Stimulated activated CD4-positive, alpha-beta T cell treated with anti-CD3 and anti-CD28 coated beads, Interleukin-2, amount 100 ng/mL, for 48 hours (primary cell): ENCODE measurements at places on chromosomes 13 and 19.

- DNase-seq: no peak
These were observed 301.6 kb downstream of the SLITRK6 start for GRCh38 chr13:85497652-85498051.

GRCh38 chr19:45217193-45217956, 27.8 kb downstream of the EXOC3L2 start:
- no peak for DNase-seq

GRCh38 chr13:112837371-112838037, 131.5 kb upstream of the MCF2L start:
- DNase-seq: no peak

GRCh38 chr13:76885203-76886004, 801 bp downstream of the KCTD12 start:
- DNase-seq: peak; percentile 48

DNA sequence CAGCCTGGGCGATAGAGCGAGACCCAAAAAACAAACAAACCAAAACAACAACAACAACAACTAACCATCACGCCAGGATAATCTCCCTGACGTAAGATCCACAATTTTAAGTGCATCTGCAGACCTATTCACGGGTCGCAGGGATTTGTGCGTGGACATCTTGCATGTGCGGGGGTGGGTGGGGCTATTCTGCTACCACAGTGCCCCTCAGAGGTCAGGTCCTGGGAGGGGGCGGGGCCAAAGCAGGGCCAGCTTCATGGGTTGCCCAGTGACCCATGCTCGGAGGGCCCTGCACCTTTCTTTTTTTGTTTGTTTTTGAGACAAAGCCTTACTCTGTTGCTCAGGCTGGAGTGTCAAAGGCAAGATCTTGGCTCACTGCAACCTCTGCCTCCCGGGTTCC, 2.6 kb upstream of the CDC42EP5 start:
- no peak for DNase-seq

DNA sequence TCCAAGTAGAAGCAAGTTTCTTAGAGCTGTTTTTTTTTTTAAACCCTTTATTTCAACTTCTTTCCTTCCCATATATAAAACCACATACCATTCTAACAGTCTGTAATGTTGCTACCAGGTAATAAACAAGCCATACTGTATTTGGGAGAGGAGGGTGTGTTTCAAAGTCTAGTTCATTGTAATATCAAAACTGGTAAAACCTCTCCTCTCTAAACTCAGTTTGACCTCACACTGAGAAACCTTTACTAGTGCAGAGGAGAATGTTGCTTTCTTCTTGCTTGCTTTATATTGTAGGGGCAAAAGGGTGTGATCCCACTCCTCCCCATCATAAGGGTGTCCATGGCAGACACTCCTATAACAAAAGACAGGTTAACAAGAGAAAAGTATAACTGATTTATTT, 155.1 kb downstream of the GGACT start:
- DNase-seq: no peak

GRCh38 chr13:33285420-33286124, at the start of gene STARD13:
STARD13 (minus strand) TSS chr13:33285755; CDS start chr13:33285638, 117 bp downstream.
- DNase-seq: peak; percentile 4

GRCh38 chr19:57664269-57665127, 4.2 kb upstream of the ZSCAN4 start:
- DNase-seq: no peak

DNA sequence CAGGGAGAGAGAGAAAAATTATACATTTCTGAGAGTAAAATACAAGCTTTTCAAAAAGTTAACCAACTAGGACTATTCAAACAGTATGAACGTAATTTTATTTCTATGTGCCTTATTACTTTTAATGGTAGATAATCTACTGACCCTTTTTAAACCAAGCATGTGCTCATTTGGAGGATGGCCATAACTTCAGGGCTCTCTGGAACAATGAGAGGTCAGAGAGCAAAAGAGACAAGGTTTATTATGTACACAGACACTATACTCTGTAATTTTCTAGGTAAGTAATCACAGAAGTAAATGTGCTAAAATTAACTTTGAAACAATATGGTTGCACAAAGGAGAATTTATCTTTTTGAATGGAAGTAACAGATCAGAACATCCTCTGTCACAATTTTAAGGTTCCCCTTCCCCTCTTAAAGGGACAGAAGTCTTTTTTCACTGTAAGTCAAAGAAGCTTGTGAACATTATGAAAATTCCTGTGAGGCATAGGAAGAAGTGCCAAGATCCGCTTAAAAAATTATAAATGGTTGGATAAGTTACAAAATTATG, 1.0 kb downstream of the POSTN start:
- DNase-seq: no peak

DNA sequence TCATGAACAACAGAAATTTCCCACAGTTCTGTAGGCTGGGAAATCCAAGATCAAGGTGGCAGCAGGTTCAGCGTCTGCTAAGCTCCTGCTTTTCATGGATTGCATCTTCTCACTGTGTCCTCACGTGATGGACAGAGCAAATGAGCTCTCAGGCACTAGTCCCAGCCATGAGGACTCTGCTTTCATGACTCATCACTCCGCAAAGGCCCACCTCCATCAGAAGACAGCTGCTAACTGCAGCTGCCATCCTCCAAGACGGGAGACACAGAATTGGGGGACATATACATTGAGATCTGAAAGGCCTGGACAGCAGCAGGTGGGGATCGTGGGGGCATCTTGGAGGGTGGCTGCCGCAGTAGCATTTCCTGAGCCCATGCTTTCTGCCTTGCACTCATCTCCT, 44.4 kb upstream of the SPATA13 start:
- no peak for DNase-seq

- DNase-seq: no peak
These were observed 8.6 kb upstream of the PIK3R2 start for GRCh38 chr19:18144361-18144760.

- DNase-seq: no peak
These were observed 299.0 kb downstream of the KLF12 start for GRCh38 chr13:73835138-73835721.

DNA sequence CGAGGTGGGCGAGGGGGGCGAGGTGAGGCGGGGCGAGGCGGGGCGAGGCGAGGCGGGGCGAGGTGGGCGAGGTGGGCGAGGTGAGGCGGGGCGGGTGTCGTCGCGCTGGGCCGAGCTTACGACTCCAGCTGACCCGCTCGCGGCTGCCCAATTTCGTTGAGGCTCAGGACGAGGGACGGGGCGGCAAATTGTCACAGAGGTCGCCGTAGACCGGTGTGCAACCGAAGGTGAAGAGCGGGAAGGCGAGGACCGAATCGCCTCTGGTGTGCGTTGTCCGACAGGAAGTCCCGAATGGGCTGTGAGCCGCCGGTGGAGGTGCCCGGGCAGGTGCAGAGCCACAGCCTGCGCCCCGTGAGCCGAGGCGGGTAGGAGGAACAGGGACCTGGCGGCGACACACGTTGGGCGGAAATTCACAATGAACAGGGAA, at the start of gene LACC1:
LACC1 (plus strand) TSS at position 150 of the 427 bp plus-strand sequence. CDS start 1,082 bp downstream, outside the sequence.
- peak; percentile 24 for DNase-seq

- peak; percentile 6 for DNase-seq
These were observed 7.8 kb downstream of the ZNF600 start for GRCh38 chr19:52778811-52779210.

GRCh38 chr13:35213911-35214310, 262.6 kb downstream of the MAB21L1 start:
- no peak for DNase-seq

- DNase-seq: no peak
These were observed 43.8 kb downstream of the SPRY2 start for GRCh38 chr13:80297094-80297493.

GRCh38 chr19:10452726-10453618, 32.6 kb downstream of the PDE4A start:
- DNase-seq: no peak

DNA sequence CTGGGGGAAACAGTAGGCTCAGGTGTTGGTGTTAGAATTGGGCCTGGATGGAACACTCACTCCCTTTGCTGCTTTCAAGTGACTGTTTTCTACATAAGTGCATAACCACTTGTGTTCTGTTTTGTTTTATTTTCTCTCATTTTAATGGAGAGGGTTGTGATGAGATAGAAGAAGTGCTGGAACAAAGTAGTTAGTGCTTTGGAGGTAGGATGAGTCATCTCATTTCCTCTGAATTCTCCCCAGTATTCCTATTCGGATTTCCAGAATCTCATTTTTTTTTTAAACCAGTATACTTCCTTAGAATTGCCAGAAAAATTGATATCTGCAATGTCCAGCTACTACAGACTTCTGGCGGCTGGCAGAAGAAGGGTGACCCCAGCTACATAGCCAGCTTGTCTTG, 575.9 kb downstream of the MYO16 start:
- no peak for DNase-seq

- no peak for DNase-seq
These were observed 5.2 kb downstream of the DOCK9 start for GRCh38 chr13:98972627-98973026.

DNA sequence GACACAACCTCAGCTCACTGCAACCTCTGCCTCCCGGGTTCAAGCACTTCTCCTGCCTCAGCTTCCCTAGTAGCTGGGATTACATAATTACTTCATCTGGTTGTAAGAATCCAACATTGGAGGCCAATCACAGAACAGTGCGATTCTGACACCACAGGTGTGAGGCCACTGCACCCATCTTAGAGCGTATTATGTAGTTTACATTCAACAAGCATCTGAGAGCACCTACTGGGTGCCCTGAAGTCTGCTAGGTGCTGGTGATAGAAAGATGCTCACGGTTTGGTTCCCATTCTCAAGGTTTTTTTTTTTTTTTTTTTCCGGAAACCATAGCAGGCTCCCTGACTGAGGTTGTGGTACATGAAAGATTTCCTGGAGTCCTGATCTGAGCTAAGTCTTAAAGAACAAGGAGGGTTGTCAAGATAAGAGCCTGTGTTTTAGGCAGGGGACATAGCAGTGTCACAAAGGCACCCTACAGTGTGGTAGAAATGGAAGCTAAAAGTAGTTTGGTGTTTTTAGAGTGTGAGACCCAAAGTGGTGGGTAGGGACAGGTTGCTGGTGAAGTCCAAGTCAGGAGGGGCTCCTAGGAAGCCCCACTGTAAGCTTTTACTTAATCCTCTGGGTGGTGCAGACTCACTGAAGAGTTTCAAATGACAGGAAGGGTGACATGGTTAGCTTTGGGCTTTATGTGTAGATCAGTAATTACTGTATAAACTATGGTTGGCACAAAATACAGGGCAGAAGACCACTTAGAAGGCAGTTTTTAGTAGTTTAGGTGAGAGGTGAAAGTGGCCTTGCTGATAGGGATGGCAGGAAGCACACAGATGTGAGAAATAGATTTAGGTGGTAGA, 15.2 kb downstream of the SAE1 start:
- DNase-seq: no peak

- no peak for DNase-seq
These were observed 20.2 kb downstream of the MED26 start for GRCh38 chr19:16607819-16608218.

DNA sequence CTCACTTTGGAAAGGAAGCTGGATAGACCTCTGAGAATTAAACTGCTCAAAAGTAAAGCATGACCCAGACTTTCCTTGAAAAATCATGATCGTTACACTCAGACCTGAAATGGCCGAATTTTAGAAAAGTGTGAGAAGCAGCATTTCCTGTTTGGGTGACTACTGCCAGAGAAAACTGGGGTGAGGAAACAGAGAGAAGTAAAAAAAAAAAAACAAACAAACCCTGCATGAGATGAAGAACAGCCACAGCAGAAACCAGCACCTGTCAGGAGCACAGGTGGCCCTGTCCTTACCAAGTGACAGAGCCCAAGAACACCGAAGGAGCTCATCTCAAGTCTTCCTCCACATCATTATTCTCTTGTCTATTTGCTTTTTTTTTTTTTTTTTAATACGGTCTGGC, 12.0 kb upstream of the ADPRHL1 start:
- no peak for DNase-seq

GRCh38 chr13:51318015-51318414, 21.5 kb upstream of the SERPINE3 start:
- DNase-seq: no peak

GRCh38 chr19:43468354-43469159, 3.1 kb upstream of the LYPD3 start:
- no peak for DNase-seq

DNA sequence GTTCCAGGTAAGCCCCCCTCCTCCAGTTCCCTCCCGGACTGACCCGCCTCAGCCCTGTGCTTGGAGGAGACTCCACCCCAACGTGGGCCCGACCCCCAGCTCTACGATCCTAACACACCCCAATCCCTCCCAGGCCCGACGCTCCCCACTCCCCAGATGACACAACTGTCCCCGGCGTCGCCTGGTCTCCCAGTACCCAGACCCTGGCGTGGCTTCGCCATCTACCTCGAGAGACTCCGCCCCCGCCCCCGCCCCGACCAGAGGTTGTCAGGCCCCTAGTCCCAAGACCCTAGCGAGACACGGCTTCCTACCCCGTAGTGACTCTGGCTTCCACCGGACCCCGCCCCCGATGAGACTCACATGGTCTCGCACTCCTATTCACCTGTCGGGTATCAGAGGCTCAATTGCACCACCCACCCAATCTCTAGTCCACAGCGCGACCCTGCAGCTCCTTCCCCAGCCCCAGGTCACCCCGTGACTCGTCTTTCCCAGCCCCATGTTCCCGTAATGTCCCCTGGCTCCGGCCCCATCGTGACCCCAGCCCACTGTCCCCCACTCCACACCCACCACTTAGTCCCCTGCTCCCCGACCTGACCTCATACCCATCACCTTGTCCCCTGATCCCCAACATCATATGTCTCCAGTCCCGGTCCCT, 2.9 kb downstream of the CD37 start:
- no peak for DNase-seq

DNA sequence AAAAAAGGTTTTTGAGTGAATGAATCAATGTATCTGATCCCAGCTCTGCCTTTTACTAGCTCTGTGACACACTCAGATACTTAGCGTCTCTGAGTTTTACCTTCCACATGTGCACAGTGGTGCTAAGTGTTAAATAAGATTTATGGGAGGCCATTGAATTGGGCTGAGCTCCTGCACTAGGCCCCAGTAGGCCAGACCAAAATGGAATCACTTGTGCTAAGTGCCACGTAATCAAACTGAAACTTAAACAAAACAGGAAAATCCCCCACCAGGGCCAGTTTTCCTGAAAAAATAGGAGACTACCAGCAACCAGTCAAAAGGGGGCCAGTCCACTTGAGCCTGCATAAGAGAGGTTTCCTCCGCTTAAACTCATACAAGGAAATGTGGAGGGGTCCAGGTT, 40.9 kb downstream of the GJA3 start:
- DNase-seq: no peak

DNA sequence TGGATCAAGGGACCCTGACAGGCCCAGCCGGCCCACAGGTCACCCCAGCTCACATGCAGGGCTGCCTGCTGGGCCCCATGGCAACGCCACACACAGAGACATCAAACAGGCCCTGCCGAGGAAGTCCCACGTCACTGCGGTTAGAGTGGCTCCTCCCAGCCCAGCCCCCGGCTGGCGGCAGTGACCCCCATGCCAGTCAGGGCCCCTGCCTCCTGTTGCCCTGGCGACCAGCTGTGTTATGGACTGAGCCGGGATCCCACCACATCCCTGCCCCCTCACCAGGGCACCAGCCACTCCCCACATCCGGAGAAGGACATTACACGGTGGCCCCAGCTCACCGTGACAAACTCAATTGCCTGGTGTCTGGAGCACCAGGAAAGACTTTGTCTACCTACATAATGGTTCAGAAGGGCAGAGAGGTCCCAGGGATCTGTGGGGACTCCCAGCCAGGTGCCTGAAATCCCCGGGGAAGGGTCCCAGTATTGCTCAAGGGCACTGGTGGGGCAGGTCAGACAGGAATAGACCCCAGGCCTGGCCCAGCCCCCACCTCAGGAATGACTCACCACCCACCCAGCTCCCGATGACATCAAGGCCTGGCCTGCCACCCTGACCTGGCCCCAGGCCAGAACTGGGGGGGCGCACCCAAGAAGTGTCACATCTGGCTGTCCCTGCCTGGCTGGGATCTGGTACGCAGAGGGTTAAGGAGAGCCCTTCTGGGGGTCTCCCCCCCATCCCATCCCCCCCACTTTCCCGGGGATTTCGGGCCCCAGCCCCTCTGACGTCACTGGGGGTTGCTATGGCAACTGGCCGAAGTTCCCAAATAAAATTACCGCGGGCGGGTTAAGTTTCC, 30.2 kb upstream of the NANOS3 start:
- peak; percentile 93 for DNase-seq
